Mammary epithelial cell (primary cell): ENCODE measurements at places on chromosomes 5 and 9. TPM values are rescaled to one million over a fixed set of nuclear protein-coding genes. Genes with fewer than 3 reads are reported as not detected.

The SLC2A8 gene
- 17.1 and 17.7 TPM in 2 replicates for total RNA-seq

The PCDHB15 gene
- total RNA-seq: 0.33 TPM

The GEMIN5 gene
- total RNA-seq: 18.6 and 21.2 TPM in 2 replicates

The SLCO6A1 gene
- total RNA-seq: not detected

The TMEM171 gene
- 0.69 and 2.6 TPM in 2 replicates for total RNA-seq

The SV2C gene
- total RNA-seq: 0.26 TPM in 1 of 2 replicates, not detected in the other

The ADGRV1 gene
- total RNA-seq: 0.50 TPM

The FOXD4L5 gene
- 0.67 TPM for total RNA-seq

The TRIM36 gene
- total RNA-seq: 2.8 TPM

The CTXN3 gene
- not detected in 2 replicates for total RNA-seq

The KIF20A gene
- total RNA-seq: 0.67 TPM

The JAKMIP2 gene
- total RNA-seq: 0.08 TPM in 1 of 2 replicates, not detected in the other

The FGD3 gene
- 0.67 TPM for total RNA-seq

The PCDHGA11 gene
- 1.2 and 1.5 TPM in 2 replicates for total RNA-seq

The PCDH12 gene
- 0.17 TPM for total RNA-seq

The CSF2 gene
- not detected for total RNA-seq

The SLC36A2 gene
- not detected for total RNA-seq

The SLC34A3 gene
- not detected for total RNA-seq

The ZNF300 gene
- 5.9 and 6.4 TPM in 2 replicates for total RNA-seq

The CNTNAP3B gene
- 38.0 TPM for total RNA-seq

The TMEM174 gene
- total RNA-seq: not detected

The MYO10 gene
- total RNA-seq: 69.7 and 82.7 TPM in 2 replicates
